ENCODE measurements at places on chromosomes 5 and 9.

- DNase-seq, result no peak
Measured at GRCh38 chr5:93224624-93225023, 356.4 kb downstream of the NR2F1-AS1 start.

DNA sequence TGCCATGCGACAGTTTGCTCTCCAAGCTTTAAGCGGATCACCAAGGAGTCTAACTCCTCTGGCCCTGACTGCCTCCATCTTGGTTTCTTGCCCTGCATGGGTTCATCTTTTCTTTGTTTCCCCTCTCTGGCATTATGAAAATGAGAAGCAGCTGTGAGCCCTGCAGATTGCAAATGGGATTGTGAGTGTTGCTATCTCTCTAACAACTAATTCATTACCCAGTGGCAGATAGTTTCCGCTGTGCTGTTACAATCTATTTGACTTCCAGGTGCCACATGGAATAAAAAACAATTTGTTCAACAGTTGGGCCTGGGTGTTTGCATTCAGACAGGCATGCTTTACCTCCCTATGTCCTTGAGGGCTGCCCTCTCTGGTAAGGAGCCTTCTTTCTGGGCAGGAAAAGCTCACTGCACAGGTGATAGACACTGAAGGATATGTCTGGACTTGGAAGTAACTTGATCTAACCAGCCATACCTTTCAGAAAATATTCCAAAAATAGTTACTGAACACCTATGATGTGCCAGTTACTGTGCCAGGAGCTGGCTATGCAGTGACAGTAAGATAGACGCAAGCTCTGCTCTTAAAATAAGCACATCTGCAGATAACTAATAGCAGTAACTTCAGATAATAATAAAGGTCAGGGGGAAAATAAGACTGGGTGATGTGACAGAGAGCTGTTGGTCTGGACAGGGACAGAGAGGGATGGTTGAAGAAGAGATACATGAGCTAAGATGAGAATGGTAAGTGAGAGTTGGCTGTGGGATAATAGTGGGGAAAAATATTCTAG, 40.1 kb downstream of the GRIA1 start:
- DNase-seq, result no peak

DNA sequence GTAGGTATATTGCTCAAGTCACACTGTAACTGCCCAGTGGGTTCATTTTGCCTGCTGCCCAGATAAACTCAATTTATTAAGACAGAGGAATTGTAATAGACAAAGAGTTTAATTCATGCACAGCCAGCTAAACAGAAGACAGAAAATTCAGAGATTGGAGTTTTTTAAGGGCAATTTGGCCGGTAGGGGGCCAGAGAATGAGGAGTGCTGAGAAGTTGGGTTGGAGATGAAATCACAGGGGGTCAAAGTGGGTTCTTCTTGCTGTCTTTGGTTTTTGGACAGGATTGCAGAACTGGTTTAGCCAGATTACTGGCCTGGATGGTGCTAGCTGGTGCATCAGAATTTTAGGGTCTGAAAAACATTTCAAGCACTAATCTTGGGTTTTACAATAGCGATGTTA, 20.7 kb upstream of the IL33 start:
- DNase-seq, result peak; percentile 35

DNA sequence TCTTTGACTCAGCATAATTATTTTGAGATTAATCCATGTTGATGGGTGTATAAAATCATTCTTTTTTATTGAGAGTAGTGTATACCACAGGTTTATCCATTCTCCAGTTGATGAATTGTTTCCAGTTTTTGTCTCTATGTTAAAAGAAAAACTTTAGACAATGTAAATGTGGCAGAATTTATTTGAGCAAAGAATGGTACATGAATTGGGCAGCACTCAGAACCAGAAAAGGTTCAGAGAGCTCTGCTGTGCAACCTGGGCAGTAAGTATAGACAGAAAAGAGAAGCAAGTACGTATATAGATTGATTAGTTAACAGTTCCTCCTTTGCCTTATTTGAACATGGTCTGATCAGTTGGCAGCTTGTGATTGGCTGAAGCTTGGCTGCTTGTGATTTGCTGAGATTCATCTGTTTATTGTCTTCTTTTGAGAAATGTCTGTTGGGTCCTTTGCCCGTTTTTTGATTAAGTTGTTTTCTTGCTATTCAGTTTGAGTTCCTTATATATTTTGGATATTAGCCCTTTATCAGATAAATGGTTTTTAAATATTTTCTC, 41.4 kb downstream of the CDC42SE2 start:
- DNase-seq, result no peak

- no peak for DNase-seq
Measured at GRCh38 chr5:189486-189885, 1.8 kb upstream of the LRRC14B start.

- DNase-seq, result no peak
Measured at GRCh38 chr9:21806644-21807043, 4.2 kb downstream of the MTAP start.

GRCh38 chr9:26662476-26662875, 230.1 kb downstream of the CAAP1 start:
- DNase-seq, result no peak
